Ovary (tissue), 10 donors: ENCODE measurements at places on chromosomes 7 and 10. TPM values are rescaled to one million over a fixed set of nuclear protein-coding genes. Genes with fewer than 3 reads are reported as not detected.
A peak's percentile ranks its signal among the peaks of the same experiment; 100 is the strongest.

DNA sequence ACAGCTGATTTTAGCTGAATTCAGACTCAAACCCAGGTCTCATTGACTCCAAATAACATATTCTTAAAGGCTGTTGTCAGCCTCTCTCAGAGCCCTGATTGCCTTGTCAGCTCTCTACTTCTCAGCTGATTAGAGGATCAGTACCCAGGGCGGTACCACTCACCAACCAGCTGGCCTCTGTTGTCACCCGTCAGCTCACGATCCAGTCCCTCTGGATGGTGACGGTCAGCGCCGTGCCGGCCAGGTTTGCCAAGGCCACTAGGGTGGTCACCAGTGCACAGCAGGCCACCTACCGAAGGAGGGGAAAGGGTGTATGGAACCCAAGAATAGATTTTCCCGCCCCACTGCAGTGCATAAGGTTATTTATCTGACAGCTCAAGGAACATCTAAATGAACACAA is 52.3 kb upstream of the TOMM7 start:
- no peak for DNase-seq

GRCh38 chr10:61089251-61089650 is 145.3 kb upstream of the RHOBTB1 start:
- DNase-seq, result no peak

The AKR1B15 gene
- not detected for total RNA-seq

GRCh38 chr7:129434675-129435318 is 565 bp downstream of the STRIP2 start:
- peak; percentile 37 for DNase-seq

DNA sequence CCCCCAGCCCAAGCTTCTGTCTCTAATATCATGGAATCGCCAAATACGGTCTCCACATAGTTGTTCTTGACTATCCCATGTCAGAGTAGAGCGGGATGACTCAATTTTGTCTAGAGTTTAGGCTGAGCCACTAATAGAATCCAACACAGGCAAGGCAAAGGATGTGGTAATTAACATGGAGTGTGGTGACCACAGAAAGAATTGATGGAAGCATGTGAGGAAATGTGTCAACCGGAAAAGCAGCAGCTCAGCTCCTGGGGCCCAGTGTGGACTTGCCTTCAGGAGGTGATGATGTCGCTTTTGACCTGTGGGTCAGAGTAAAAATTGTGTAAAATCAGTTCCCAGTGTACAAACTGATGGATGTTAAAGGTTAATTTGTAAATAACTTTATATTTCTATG is 139.3 kb upstream of the KLF6 start:
- DNase-seq, result no peak

DNA sequence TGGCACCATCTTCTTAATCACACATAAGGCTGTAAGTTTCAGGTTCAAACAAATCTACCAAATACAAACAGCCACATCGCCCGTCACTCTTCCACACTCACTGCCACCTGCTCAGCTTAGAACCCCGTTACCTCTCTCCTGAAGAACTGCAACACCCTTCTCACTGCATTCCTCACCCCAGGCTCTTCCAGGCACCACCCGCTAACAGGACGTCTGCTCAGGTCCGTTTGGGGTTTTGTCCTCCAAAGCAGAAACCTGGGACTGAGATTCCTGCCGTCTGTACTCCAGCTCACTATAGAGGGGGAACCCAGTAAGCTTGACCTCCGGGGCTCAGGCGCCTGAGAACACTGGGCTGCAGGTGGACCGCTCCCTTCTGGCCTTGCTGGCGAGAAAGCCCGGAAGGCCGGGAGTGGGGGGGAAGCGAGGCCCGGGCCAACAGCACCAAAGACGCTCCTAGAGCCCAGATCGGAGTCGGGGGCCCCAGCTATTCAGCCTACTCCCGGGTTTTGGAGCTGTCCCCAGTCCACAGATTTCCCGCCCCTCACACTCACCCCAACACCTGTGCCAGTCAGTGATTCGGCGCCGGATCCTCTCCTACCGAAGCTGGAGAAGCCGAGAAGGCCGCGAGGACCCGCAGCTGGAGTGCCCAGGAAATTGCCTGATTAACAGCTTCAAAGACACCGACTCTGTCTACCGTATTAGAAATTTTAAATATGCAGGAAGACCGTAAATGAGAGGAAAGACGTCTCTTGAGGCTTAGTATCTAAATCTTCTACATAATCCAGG is at the start of gene AP3M1:
Gene AP3M1 (minus strand): TSS at position 625 of the 786 bp plus-strand sequence. CDS start 12,449 bp downstream, outside the sequence.
- peak; percentile 83 for DNase-seq

The TSPAN12 gene
- 10.0 TPM for total RNA-seq

DNA sequence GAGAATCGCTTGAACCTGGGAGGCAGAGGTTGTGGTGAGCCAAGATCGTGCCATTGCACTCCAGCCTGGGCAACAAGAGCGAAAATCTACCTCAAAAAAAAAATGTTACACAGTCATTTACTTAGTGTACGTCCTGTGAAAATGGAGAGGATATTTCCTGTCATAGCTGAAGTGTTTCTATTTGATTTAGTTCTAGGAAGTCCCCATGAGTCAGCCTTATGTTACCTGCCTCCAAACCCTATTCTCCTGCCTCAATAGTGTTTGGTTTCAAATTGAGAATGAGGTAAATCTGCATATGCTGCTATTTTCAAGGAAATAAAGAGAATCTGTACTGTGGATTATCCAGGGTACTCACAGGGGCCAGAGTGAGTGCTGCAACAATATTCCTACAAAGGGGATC is 1284.5 kb upstream of the AUTS2 start:
- no peak for DNase-seq

The KCNMA1 gene
- 7.0 TPM for total RNA-seq

DNA sequence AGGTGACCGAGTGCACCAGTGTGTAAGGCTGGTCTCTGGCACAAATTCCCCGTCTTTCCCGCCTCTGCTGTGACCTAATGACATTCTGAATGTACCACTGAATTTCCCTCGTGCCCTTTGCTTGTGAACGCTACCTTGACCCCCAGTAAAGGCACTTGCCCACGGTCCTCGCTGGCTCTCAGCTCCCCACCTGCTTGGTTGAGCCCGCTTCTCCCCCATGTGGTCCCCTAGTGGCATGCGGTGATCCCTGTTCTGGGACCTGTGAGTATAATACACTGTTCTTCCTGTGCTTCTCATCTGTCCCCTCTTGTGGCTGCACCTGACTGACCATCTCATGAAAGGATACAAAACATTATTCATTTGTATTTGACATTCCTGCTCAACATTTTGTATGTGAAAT is 495.7 kb downstream of the INHBA start:
- no peak for DNase-seq

DNA sequence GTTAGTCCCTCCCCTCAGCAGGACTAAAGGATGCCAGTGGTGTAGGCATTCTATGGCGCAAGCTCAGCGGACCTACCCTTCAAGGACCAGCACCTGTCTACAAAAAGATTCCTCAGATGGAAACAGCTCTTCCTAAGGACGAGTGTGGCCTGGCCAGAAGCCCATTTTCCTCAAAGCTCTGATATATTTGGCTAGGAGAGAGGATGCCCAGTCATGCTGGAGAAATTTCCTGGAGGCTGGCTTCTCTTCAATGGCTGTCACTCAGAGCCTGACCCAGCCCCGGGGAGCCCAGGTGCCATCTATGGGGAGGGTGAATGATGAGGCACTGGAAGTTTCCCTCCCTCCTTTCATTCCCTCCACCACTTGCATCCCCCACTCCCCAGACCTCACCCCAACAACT is 111.5 kb downstream of the PLXNA4 start:
- DNase-seq, result no peak

- no peak for DNase-seq
Observed at GRCh38 chr10:29136411-29136810, 152.5 kb upstream of the LYZL1 start.

DNA sequence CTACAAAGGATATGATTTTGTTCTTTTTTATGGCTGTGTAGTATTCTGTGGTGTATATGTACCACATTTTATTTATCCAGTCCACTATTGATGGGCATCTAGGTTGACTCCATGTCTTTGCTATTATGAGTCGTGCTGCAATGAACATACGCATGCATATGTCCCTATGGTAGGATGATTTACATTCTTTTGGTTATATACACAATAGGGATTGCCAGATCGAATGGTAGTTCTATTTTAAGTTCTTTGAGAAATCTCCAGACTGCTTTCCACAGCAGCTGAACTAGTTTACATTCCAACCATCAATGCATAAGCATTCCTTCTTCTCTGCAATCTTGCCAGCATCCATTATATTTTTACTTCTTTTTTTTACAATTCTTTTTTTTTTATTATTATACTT is 35.6 kb upstream of the FAM13C start:
- no peak for DNase-seq

The RADIL gene
- 1.5 TPM for total RNA-seq

The SMARCD3 gene
- total RNA-seq, result 203 TPM

The IFT22 gene
- 50.0 TPM for total RNA-seq

GRCh38 chr10:75029857-75030256 is 81.6 kb upstream of the SAMD8 start:
- peak; percentile 70 for DNase-seq

DNA sequence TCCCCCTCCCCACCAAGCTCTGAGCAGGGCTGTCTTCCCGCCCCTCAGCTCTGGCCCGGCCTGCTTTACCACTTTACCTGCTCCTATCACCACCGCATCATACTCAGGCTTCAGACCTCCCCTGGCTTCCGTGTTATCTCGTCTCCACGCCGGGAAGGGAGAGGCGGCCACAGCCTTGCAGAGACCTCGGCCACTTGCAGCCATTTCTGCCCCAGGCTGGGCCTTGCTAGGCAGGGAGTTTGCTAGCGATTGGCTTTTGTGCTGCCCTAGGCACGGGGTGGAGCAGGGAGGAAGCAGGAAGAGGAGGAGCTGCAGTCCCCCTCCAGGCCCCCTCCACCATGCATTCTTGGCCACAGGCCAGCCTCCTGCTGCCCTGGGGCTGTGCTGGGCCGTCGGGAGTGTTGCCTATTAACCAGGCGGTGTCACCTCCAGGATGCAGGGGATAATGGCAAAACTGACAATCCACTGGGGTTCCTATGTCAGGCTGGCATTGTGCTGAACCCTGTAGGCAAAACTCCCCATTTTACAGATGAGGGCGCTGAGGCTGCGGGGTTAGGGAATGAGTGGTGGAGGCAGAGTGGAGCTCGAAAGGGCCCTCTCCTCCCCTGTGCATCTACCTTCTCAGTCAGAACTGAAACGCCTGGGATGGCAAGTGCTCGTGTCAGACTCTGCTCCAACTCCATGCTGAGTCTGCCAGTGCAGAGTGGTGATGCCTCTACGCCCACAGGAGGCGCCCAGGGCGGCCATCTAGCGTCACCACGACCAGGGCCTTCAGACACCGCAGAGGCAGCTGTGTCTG is at the start of gene PYROXD2:
Gene PYROXD2 (minus strand): TSS at position 251 of the 799 bp plus-strand sequence. CDS start 47 bp downstream, at position 204.
- peak; percentile 91 for DNase-seq

DNA sequence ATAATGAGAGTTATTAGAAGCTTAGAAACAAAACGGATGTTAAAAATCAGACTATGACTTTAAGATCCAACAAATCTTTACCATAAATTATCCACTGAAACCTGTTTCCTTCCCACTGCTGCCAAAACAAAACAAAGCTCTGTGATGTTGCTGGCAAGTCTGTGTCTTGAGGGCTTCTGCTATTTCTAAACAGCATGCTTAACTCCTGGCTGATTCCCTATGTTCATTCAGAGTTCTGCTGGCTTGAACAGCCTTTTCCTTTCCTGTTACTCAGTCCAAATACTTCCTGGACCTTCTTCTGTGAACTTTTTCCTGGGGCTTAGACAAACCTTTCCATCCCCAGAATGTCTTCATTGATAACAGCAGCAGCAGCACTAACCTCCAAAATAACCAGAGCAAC is 448.1 kb downstream of the SORCS1 start:
- no peak for DNase-seq

The SPACDR gene
- total RNA-seq, result 2.1 TPM
